Spinal cord (tissue), 10 donors: ENCODE measurements at places on chromosomes 6 and 20.

- no peak for DNase-seq
Measured at GRCh38 chr6:161644521-161644920, 370.7 kb upstream of the AGPAT4 start.

DNA sequence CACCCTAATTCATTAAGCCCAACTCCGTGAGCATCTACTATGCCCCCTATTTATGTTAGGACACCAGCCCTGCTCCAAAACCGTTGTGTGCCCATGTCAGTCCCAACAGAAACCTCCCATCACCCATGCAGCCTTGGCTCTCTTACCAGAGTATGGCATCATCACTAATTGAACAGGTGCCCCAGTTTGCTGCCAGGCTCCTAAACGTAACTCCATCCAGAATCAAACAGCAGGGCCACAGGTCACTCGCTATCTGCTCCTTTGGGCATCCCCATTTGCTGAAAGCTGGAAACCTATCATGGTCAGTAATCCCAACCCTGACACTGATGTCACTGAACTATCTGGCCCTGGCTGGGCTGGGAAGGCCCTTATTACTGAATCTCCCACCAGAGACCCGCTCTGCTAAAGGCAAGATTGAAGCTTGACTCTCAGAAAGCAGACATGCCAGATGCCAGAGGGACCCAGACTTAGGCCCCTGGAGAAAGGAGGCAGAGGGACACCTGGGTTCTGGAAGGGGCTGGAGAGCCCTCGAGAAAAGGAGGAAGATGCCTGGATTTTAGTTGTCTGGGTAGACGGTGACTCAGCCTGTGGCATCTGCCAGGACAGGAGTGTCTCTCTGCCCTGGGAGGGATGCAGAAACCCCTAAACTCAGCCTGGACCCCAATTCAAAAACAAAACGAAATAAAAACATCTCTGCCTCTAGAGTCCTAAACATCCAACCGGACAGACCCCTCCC is 14.0 kb downstream of the MUCL3 start:
- no peak for DNase-seq

DNA sequence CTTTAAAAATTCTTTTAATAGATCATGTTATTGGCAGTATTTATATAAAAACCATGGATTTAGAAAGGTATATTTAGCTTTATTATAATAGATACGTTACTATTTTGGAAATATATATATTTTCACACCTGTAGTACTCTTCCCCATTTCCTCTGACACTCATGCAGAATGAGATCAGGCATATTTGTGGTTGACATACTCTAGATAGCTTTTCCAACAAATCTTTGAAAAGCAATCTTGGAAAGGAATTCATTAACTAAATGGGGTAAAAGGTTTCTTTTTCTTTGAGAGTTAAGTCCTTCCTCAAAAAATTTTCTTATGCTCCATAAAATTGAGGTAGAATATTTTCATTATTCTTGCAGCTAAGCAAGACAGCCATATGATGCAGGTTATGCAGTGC is 14.5 kb downstream of the ASF1A start:
- DNase-seq: no peak

- no peak for DNase-seq
Measured at GRCh38 chr6:24543683-24544082, 48.9 kb downstream of the ALDH5A1 start.

DNA sequence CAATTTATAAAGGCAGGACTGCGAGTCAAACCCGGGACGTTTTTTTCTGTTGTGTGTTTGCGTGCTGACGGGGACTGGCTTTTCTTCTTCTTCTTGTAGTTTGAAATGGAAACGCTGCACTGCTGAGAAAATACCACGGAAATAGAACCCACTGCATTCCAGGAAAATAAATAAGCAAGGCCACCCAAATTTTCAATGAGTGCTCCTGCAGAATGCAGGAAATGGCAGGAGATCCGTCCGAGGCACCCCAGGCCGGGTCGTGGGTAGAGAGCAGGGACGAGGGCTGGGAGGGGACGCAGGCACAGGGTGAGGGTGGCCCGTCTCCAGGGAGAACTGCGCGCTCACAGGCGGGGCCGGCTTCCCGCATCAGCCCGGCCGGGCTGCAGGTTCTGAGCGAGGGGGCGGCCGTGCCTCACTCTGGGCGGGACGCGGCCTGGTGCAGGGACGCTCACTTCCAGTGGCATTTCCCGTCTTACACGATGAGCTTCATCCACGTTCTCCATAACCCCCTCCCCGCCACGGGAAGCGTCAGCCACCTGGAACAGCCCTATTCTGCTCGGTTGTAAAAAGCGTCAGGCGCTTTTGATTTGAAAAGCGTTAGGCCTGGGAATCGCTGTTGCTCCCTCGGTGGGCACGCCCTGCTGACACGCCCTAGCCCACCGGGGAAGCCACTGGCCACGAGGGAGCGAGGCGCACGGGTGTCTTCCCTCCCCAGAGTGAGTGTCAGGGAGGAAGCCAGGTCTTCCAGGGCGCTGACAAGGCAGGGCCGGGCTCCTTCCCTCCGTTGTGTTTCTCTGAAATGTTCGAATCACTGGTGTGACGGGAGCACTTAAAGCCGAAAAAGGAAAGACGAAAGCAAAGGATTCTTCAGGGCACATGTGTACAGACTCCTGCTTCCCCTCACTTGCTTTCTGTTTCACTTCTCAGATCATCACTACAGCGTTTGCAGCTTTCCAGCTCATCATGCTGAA is 17.9 kb upstream of the EXOC2 start:
- no peak for DNase-seq

GRCh38 chr6:39223061-39223460 is 6.2 kb downstream of the KCNK5 start:
- DNase-seq: no peak

DNA sequence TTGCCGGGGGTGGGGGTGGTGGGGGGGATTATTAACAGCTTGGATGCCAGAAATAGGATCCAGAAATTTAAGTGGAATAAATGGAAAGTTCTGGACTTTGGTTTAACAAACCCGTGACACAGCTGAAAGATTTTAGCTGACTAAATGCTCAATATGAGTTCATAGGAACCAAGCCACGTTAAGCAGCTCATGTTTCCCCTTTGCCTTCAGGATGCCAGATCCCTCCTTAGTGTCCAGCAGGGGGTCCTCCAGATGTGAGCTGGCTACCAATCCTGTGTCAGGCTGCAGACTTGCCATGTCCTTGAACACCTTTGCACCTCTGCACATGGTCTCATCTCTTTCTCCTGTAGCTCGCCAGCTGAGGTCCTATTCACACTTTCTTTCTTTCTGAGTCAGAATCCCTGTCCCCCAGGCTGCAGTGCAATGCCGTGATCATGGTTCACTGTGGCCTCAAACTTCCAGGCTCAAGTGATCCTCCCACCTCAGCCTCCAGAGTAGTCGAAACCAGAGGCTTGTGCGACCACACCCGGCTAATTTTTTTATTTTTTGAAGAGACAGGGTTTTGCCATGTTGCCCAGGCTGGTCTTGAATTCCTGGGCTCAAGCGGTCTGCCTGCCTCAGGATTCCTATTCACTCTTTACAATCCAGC is 133.3 kb upstream of the ARMC2 start:
- DNase-seq: no peak

DNA sequence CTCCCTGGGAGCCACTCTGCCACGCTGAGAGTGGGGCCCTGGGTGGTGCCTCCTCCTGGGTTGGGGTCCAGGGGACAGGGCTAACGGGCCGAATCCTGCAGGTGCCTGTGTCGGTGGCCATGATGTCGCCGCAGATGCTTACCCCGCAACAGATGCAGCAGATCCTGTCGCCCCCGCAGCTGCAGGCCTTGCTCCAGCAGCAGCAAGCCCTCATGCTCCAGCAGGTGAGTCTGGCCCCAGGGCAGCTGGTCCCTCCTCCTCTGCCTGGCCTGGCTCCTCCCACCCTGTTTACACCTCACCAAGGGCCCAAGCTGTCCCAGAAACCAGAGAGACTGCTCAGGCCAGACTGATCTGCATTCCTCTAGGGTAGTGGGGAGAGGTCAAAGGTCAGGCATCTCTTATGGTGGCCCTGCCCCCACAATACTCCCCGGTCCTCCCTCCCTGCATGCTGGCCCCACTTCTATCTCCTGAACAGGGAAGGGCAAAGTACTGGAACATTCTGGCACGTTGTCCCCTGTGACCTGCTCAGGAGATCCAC is 38.6 kb downstream of the FOXP4 start:
- no peak for DNase-seq

GRCh38 chr6:64217721-64218620 is 582.4 kb downstream of the PHF3 start:
- DNase-seq: no peak

DNA sequence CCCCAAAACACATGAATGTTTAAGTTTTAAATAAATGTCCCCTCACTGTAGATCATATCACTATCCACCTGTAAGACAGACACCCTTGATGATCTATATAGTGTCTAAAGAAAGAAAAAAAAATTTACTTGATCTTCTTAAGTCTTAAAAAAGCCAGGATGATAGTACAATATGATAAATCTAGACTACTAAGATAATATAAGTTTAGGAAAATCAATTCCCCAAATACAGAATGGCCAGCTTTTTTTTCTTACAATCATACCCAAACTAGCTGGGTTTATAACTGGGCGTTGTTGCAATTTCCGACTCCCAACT is 14.4 kb downstream of the ZNF217 start:
- DNase-seq: no peak

DNA sequence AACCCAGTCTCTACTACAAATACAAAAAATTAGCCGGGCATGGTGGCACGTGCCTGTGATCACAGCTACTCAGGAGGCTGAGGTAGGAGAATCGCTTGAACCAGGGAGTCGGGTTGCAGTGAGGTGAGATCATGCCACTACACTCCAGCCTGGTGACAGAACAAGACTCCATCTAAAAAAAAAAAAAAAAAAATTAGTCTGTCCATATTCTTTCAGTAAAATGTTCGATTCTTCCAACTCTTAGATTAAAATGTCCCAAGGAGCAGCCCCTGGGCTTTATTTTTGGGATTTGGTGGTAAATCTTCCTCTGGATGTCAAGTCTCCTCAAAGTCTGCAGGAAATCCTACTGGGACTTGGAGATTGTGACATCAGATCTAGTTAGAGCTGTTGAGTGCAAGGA is 101.0 kb upstream of the EEF1E1 start:
- DNase-seq: no peak

- peak; percentile 51 for DNase-seq
Measured at GRCh38 chr20:15287329-15287728, 949.9 kb upstream of the FLRT3 start.
